NCI-H1048 (cell line): ENCODE measurements at places on chromosomes 5 and 9.

- peak; percentile 24 for DNase-seq
These were observed at the start of gene ERAP2 for GRCh38 chr5:96876292-96876850. ERAP2 (plus strand) TSS chr5:96876500; CDS start chr5:96879686, 3,186 bp downstream.

- no peak for DNase-seq
These were observed 977 bp upstream of the PRDM12 start for GRCh38 chr9:130663258-130663976.

- no peak for DNase-seq
These were observed 64.1 kb downstream of the WDR41 start for GRCh38 chr5:77427998-77428397.

DNA sequence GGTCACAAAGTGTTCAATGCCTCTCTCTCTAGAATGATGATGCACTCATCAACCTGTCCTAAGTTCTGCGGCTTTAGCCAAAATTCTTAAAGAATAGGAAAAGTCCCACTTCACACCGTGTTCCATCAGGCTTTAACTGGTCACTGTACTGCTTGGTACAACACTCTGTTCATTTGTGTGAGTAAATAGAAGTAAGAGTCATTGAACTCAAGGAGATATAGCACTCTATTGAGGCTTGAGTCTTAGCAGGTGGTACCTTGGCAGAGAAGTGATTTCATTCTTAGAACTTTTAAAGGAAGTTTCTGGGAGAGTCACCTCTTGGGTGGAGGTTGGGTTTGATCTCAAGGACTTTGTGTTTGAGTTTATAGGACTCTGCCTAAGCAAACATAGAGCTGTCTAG is 92.6 kb downstream of the TENT4A start:
- no peak for DNase-seq

- DNase-seq = no peak
These were observed 112.0 kb downstream of the DOCK8 start for GRCh38 chr9:326667-327066.
